ENCODE measurements at places on chromosomes 3 and 15. TPM values are rescaled to one million over a fixed set of nuclear protein-coding genes. Genes with fewer than 3 reads are reported as not detected.

The RARRES1 gene
- 41.5 TPM for total RNA-seq

- no peak for DNase-seq
These were observed 358.0 kb upstream of the TGFBR2 start for GRCh38 chr3:30248423-30248822.

- DNase-seq, result peak; percentile 46
These were observed 197.9 kb downstream of the XXYLT1 start for GRCh38 chr3:195072916-195073564.

- DNase-seq, result no peak
These were observed 493.4 kb upstream of the TGFBR2 start for GRCh38 chr3:30112902-30113484.
